ENCODE measurements at places on chromosomes 12 and 14.

GRCh38 chr12:100499416-100499815 lies 25.8 kb downstream of the NR1H4 start:
- no peak for DNase-seq

DNA sequence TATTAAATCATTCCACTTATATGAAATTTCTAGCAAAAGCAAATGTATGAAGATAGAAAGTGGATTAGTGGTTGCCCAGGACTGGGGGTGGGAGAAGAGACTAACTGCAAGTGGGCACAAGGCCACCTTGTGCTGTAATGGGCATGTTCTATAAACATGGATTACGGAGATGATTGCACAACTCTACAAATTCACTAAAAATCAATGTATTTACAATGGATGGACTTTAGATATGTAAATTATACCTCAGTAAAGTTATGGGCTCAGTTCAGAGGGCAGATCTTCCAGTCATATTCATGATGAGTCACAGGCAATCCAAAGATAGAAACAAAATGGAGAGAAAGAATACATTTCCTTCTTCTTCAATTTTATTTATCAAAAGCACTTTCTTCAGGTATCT lies 173.9 kb downstream of the NDUFA12 start:
- DNase-seq, result no peak

GRCh38 chr12:67773896-67774295 lies 125.4 kb downstream of the DYRK2 start:
- no peak for DNase-seq

DNA sequence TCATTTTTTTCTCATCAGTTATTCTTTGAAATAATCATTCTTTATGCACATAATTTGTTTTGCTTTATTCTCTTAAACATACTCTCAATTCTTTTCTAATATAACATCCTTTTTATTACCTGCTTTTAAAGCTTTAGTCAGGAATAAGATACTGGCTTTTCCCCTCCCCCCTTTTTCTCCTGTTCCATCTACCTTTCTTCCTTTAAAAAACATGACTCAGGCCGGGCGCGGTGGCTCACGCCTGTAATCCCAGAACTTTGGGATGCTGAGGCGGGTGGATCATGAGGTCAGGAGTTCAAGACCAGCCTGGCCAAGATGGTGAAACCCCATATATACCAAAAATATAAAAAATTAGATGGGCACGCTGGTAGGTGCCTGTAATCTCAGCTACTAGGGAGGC lies 25.4 kb downstream of the HIF1A start:
- DNase-seq, result no peak

DNA sequence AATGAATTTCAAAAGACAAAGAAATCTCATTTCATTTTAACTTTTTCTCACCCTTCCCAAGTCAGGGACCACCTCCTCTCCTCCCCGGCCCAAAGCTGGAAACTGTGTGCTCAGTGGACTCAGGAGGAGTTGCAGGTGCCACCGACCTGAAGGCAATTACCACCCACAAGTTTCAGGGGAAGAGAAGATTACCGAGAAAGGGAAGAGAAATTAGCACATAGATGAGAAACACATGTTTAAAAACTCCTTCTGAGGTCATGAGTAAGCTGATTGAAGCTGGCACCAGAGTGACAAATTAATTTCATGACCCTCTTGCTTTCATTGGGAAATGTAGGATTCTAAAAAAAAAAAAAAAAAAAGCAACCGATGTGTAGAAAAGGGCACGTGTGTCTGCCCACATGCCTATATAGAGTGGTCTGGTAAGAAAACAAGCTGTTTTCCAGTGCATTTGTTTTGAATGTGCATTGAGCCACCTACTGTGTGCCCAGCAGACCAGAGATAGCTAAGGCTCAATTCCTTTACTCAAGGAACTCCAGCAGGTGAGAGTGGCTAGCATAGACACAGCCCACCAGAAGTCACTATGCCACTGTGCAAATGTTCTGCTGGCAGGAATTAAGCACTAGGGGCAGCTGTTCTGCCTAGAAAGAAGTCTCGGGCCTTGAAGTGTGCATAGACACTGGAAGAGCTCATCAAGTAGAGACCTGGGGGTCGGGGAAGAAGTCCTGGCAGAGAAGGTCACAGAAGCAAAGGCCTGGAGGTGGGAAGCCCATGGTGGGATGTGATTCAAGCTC lies 30.5 kb downstream of the DPF3 start:
- DNase-seq, result no peak

DNA sequence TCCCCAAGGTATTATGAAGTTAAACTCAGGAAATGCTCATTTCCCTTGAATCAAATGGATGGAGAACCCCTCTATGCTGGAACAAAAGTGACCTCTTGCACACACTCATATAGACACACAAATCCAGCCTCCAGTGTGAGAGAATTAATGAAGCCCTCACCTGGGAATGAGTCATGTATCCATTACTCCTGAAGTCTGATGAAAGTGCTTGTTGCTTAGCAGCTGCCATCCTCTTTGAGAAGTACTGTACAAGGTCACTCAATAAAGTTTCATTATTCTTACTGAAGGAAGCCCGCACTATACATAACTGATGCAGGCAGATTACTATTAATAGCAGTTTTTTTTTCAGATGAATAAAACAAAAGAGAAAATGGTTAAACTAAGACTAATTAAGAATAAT lies 102.3 kb downstream of the RERG start:
- no peak for DNase-seq

DNA sequence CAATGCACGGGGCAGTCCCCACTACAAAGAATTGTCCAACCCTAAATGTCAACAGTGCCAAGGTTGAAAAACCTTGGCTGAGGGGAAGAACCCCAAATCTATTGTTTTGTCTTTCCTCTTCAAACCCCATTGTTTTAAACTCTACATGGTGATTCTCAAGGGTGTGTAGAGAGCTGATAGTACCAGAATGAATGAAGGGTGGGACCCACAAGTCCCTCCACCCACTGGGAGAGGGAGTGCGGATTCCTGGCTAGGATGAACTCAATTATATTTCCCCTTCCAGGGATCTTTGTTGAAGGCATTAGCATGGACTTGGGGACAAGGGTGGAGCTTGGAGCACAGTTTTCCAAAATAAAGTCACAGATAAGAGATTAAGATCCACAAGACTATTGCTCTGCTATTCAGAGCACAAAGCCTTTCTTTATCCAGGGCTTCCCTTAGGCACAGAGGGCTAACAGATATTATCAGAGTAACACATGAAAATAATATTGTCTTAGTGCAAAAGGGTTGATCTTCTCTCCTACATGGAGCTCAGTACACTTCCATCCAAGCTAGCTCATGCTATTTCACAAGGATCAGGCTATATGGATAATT lies 755.1 kb upstream of the TBX3 start:
- DNase-seq, result no peak

All from activated CD8-positive, alpha-beta T cell treated with anti-CD3 and anti-CD28 coated beads for 36 hours (primary cell).